Body of pancreas (tissue), 4 donors: ENCODE measurements at places on chromosomes 6 and 20. TPM values are rescaled to one million over a fixed set of nuclear protein-coding genes. Genes with fewer than 3 reads are reported as not detected.

DNA sequence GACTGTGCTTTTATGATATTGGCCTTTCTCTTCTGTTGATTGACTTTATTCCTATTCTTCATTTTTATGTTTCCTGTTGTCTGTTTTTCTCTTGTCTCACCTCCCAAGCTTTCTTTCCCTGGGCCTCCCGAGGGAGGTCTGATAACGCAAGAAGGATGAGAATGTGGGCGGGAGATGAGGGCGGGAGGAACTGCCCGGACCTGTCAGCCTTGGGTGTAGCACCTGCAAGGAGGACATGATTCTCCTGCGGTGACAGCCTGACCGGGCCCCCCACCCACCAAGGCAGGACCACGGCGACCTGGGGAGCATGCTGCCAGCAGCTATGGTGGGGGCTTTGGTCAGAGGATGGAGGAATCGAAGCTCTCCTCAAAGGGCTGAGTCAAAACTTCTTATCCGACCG lies 86.9 kb downstream of the PLEKHG1 start:
- DNase-seq = no peak

- DNase-seq = peak; percentile 76
Measured at GRCh38 chr20:25058051-25058846, at the start of gene ACSS1. Gene ACSS1 (minus strand): TSS chr20:25058139. CDS start chr20:25058102, 37 bp downstream.

DNA sequence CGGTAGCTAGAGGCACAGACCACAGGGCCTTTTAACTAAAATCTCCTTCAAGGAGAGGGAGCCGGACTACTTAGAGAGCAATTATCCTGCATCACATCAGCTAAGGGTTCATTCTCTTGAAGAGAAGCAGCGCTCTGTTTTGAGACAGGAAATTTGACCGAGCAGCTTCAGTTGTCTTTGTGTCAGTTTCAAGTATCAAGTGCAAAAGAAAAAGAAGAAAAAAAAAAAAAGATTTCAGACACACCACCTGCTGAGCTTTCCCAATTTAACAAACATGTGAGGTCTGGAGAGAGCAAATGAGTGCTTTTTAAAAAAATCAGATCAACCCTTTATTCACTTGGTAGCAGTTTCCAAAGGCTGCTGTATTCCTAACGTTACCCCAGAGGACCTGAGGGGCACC lies 273.5 kb upstream of the POU3F2 start:
- DNase-seq = no peak

The ABHD16B gene
- not detected for total RNA-seq

The ZNF337 gene
- total RNA-seq = 10.2 TPM

The KCNK5 gene
- total RNA-seq = 16.9 TPM

DNA sequence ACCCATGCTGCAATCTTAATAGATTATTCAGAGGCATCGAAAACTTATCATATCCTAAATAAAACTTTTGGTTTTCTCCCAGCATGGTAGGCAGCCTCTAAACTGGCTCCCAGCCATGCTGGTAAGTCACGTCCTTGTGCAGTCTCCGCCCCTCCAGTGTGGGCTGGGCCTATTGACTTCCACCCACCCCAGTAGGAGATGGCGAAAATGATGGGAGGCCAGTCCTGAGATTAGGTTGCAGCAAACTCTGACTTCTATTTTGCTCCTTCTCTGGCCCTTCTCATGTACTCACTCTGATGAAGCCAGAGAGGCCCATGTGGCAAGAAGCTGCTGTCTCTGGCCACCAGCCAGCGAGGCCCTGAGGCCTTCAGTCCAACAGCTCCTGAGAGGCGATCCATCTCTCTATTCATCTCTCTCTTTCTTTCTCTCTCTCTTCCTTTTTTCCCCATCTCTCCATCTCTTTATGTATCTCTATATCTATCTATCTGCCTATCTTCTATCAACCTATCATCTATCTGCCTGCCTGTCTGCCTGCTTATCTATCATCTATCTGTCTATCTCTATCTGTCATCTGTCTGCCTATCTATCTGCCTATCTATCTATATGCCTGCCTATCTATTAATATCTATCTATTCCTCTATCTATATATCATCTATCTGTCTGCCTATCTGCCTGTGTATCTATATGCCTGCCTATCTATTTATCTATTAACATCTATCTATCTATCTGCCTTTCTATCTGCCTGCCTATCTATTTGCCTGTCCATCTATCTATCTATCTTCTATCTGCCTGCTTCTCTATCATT lies 52.7 kb upstream of the STX16 start:
- peak; percentile 21 for DNase-seq

The IRF4 gene
- not detected for total RNA-seq

The IBTK gene
- total RNA-seq = 27.2 TPM

- no peak for DNase-seq
Measured at GRCh38 chr6:41720262-41720620, 15.2 kb downstream of the TFEB start.

The CNKSR3 gene
- 13.2 TPM for total RNA-seq

- no peak for DNase-seq
Measured at GRCh38 chr6:118353564-118353963, 194.5 kb upstream of the PLN start.

DNA sequence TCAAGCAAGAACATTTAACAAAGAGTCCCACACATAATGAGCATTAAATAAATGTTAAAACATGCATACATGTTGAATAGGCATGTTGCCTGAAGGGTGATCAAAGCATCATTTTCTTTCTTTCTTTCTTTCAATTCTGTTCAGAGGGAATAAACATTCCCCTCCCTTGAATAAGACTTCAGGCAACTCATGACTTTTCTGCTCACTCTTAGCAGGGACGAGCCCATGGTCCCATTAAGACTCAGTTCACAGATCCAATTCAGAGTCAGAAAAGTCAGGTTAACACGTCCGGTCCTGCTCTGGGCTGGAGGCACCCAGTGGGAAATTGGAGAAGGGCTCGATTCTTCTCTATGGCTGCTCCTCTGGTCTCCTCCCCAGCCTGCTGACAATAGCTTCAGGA lies 181.7 kb downstream of the ZNF217 start:
- DNase-seq = no peak

- DNase-seq = no peak
Measured at GRCh38 chr6:13559251-13559650, 15.2 kb upstream of the SIRT5 start.

DNA sequence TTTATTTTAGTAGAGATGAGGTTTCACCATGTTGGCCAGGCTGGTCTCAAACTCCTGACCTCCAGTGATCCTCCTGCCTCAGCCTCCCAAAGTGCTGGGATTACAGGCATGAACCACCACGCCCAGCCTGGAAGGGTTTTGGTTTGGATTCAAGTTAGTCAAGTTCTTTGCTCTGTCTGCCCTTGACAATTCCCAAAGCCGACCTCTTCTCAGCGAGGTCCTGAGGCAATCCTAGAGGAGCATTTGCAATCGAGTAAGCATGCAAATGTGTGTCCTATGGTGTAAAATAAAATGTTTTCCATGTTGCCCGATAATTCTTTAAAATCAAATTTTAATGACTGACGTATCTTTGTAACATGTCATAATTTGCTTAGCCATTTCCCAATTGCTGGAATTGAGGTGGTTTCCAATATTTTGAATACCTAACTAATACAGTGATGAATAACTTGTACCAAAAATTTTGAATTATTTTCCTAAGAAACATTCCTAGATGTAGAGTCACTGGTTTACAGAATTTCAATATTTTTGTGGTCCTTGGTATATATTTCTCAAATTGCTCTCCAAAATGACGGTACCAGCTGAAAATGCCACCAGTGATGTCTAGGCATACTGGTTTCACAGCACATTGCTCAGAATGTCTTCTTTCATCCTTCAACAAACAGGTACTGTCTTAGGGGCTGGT lies 38.7 kb downstream of the GTF2H5 start:
- no peak for DNase-seq

GRCh38 chr6:50097966-50098640 lies 48.4 kb upstream of the DEFB112 start:
- no peak for DNase-seq

DNA sequence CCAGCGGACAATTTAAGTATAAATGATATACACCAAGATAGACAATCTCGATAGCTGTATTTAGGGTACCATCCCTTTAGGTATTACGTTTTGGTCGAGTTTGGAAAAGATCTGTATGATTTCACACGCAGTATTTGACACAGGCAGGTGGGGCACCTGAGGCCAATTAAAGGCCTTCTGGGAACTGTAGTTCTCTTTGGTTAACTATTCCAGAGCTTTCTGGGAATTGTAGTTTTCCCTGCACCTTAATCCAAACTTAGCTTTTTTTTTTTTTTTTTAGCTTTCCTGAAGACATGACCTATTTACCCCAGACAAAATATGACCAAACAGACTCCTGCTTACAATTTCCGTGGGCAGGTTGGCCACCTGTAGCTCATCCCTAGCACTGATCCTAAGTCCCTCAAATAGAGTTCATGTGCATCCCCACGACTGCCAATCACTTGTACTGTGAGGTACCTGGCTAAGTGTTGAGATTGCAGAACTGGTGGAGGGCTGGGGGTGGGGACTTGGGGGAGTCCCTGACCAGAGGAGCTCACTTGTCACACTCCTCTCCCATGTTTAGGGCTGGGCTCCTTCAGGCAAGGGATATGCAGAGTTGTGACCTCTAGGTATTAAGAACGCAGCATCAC lies 999 bp upstream of the EHMT2 start:
- peak; percentile 38 for DNase-seq

The ITPR3 gene
- 17.5 TPM for total RNA-seq

- no peak for DNase-seq
Measured at GRCh38 chr6:142035890-142036289, 96.8 kb upstream of the GJE1 start.

- DNase-seq = no peak
Measured at GRCh38 chr6:3039384-3039783, 28.9 kb upstream of the RIPK1 start.

DNA sequence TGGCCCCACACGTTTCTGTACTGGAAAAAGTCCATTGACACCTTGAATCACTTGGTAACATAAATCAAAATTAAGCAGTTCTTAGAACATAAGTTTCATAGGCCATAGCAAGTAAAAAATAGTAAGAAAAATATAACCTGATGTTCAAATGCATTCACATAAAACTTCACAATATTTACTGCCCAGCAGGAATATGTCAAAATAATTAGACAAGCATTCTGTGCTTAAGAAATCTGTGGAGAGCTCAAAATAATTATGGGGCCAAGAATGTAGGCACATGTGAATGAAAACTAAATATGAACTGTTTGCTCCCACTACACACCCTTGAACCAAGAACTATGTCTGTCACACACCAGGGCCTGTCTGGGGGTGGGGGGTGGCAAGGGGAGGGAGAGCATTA lies 70.8 kb downstream of the IPCEF1 start:
- no peak for DNase-seq

The TTK gene
- 0.33 TPM for total RNA-seq

DNA sequence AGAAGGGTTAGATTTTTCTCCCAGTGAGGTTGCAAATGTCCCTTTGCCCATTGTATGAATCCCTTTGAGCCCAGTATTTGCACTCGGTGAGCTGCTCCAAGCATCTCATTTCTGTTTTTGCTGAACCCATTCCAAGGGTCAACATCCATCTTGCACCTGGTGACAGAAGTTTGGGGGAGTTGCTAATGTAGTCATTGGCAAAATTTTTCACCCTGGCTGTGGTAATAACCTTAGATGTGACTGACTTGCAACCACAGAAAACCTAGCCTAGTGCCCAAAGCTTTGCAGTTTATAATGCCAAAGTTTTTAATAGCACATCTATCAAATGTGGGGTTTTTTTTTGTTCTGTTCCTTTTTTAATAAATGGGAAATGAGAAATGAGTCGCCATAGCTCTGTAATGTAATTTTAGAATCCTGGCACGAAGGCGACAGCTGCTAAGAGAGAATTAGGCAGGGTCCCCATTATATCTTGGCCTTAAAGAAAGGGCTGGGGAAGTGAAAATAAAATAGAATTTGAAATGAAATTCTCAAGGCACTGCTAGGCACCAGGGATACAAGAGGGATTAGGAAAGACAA lies 682.8 kb downstream of the KIF16B start:
- DNase-seq = no peak

- DNase-seq = no peak
Measured at GRCh38 chr6:81998432-81998831, 246.0 kb upstream of the TENT5A start.

GRCh38 chr6:87164004-87164403 lies 8.6 kb downstream of the ZNF292 start:
- DNase-seq = no peak

GRCh38 chr6:319177-320131 lies 27.2 kb downstream of the DUSP22 start:
- DNase-seq = no peak

The MATN4 gene
- total RNA-seq = 4.9 TPM

The ZSCAN23 gene
- 8.3 TPM for total RNA-seq

DNA sequence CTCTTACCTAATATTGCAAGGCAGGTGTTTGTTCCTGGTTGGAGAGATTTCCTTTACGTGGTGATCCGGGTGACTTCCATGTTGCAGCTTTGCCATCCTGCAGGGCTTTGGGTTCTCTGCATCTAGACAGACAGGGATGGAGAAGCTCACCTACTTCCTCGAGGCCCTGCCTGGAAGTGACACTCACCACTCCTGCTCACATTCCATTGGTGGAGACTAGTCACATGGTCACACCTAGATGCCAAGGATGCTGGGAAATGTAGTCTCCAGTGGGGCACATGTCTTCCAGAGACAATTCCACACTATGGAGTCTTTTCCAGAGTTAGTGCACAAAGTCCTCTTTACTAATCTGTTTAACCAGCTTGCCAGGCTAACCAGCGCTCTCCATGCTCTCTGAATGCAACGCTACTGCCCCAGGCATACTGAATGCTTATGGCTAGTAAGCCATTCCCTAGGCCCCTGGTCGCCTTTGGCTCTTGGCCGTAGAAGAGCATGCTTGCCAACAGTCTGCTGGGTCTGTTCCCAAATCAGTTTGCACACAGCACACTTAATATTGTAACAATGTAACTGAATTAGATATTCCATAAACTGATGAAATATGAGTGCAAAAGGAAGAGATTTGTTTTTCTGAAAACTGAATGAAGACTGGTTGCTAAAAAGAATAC lies 6.7 kb upstream of the KCNK15 start:
- DNase-seq = peak; percentile 63

DNA sequence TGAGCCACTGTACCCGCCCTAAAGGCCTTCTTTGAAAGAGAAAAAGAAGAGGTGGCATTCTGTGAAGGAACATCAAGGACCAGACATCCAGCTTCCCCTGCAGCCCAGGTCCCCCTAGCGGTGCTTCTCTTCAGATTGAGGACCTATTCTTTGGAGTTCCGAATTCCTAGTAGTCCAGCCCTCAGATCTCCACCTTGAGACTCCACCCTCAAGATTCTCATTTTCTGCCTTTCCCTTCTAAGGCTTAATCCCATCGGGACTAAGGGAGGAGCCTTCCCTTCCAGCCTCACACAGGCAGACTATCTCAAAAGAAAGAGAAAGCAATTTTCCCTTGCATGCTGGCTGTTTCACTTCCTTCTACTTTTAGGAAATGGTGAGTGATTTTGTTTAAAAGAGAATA lies 32.5 kb downstream of the MUC22 start:
- peak; percentile 45 for DNase-seq

The BRD2 gene
- total RNA-seq = 99.1 TPM

GRCh38 chr20:46004187-46004586 lies 4.5 kb upstream of the MMP9 start:
- DNase-seq = peak; percentile 49
